CD4-positive, alpha-beta T cell treated with Interleukin-4 for 4 hours (primary cell): ENCODE measurements at places on chromosomes 2 and 18.

DNA sequence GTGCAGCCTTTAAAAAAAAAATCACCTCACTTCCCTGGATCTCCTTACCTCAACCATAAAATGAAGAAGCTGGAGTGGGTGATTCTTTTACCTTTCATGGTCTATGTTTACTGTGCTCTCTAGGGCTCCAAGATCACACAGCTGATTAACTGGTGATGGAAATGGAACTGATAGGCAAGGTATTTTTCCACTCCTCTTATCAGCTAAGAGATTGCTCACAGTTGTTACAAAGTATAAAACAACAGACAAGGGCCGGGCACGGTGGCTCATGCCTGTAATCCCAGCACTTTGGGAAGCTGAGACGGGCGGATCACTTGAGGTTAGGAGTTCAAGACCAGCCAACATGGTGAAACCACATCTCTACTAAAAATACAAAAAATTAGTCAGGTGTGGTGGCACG is 14.5 kb downstream of the RPS27A start:
- DNase-seq: no peak

DNA sequence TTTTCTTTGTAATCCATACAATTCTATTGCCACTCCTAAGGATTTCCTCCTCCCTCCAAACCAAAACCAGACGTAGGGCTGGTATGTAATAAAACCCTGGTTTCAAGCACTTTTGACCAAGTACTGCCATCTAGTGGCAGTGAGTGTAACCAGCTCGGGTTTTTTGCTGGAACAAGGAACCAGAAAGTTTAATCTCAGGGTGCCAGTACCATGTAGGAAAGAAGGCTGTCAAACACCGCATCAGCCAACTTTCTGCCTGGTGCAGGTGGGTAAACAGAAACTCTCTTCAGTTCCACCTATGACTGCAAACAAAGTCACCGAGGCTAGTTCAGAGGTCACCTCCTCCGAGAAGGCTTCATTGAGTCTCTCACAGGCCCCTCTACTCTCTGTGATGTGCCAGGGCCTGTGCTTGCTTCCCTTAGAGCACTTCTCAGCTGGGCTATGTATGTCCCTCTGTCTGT is 10.2 kb upstream of the THNSL2 start:
- DNase-seq: peak; percentile 58

DNA sequence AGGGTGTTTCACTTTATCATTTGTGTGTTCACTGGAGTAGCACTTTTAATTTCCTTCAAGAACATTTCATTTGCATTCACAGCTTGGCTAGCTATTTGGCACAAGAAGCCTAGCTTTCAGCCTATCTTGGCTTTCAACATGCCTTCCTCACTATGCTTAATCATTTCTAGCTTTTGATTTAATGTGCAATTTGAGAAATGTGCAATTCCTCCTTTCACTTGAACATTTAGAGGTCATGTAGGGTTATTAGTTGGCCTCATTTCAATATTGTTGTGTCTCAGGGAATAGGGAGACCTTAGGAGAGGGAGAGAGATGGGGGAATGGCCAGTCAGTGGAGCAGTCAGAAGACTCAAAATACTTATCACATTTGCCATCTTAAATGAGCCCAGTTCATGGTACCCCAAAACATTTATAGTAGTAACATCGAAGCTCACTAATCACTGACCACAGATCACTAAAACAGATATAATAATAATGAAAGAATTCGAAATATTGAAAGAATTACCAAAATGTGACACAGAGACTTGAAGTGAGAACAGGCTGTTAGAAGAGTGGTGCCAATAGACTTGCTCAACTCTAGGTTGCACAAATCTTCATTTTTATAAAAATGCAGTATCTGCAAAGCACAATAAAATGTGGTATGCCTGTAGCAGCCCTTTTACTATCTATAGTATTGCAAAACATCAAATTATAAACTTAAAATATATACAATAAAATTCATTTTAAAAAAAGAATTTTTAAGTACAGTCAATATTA is 561.2 kb downstream of the METTL4 start:
- no peak for DNase-seq

GRCh38 chr2:127968610-127969339 is 59.1 kb downstream of the SAP130 start:
- DNase-seq: no peak

- no peak for DNase-seq
Observed at GRCh38 chr2:60823694-60824305, 57.6 kb upstream of the REL start.

- DNase-seq: no peak
Observed at GRCh38 chr2:84965827-84966226, 5.1 kb upstream of the KCMF1 start.

- DNase-seq: no peak
Observed at GRCh38 chr2:24822049-24822706, 29.0 kb downstream of the CENPO start.

GRCh38 chr2:10519394-10519740 is 71.2 kb upstream of the ODC1 start:
- DNase-seq: no peak

DNA sequence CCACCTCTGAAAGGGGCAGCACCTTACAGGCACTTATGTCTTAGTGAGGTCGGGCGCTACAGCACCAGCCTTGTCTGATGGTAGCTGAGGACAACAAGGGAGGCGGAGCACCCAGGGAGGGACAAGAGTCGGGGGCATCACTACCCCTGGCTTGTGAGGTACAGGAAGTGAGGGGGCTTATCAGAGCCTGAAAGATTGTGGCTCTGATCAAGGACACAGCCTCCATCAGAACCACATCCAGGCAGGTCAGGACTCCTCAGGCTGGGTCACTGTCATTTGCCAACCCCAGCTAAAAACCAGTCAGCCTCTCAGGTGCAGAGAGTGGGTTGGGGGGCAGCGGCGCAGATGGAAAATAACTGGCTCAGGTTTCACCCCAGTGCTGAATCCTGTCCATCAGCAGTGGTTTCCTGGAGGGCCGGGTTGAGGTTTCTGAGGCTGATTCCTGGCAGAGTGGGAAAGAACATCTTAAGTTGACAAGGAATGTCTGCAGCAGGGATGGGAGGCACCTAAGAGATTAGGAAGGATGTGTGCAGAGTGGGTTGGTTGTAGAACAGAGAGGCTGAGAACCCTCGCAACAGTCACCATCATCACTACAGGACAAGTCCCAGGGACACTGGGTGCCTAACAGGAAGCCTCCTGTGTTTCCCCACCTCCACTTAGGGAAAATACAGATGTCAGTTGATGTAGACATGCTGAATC is 45.3 kb downstream of the FBLN7 start:
- peak; percentile 22 for DNase-seq

DNA sequence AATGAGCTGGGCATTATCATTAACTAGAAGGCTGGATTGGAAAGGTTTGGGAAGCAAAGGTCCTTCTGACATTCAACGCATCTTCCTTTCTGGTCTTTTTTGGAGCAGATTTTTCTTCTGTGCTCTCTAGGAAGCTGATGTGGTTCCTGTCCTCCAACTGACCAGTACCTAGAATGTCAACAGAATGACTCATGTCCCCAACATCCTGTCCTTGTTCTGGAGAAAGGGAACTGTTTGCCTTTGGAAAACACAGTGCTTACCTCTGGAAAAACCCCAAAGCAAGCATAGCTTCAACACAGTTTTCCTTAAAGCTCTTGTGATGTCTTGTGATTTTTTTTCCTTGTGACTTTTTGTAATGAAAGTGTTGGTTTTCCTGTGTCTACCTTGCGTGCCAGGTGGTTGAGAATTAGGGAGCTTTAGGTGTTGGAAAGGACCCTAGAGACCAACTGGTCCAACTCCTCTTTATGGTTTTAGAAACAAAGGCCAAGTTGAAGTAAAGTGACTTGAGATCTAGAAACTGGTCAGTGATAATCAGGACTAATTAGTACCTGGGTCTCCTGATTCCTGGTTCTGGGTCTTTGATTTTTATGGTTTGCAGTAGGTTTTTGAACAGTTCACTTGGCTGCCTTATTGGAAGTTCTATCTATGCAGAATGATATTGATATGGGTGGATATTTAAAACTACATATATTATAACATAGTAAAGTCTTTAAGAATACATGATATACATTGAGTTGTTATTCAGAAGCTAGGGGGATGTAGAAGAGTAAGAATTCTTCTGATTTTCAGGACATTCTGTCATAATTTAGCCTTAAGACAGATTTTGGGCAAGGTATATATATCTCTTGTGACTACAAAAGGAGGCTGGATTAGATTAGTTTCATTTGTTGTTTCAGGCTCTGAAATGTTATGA is 70.5 kb downstream of the FMNL2 start:
- no peak for DNase-seq

GRCh38 chr2:161905389-161906046 is 168.5 kb downstream of the DPP4 start:
- peak; percentile 24 for DNase-seq

DNA sequence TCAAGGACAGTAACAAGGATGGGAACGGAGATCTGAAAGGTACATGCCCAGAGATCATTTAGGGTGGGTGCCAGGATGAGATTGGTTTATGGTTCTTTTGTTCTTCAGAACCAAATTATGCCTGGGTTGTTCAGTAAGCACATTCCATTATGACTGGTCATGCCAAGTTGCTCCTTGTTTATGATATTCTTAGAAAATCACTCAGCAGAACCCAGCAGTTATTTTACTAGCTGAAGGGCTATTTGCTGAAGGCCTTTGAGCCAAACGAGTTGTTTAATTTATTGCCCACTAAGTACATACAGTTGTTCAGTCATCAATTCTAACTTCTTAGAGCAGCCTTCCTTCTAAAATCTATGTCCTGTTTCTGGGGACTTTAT is 635 bp downstream of the SLC3A1 start:
- no peak for DNase-seq

- peak; percentile 9 for DNase-seq
Observed at GRCh38 chr2:104378853-104379374, 475.0 kb upstream of the POU3F3 start.

GRCh38 chr18:14961991-14962390 is 214.0 kb downstream of the ANKRD30B start:
- no peak for DNase-seq

DNA sequence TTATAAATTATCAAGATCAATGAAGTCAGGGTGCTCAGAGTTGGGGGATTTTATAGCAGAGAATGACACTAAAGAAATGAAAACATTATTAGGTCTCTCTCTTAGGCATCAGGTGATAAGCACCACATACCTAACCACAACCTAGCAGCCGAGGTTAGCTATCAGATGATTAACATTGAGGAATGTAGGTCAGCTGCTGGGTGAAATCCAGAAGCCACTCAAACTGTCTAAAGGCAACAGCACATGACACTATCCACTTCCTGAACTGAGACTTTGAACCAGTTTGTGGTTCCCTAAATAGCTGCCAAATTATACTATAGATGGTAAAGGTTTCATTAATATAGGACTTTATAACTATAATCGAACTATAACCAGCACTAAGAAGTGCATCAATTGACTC is 4.7 kb downstream of the EPG5 start:
- peak; percentile 82 for DNase-seq

- no peak for DNase-seq
Observed at GRCh38 chr2:7905756-7906155, 776.1 kb upstream of the ID2 start.

GRCh38 chr2:177693658-177694339 is 301.2 kb downstream of the AGPS start:
- no peak for DNase-seq

DNA sequence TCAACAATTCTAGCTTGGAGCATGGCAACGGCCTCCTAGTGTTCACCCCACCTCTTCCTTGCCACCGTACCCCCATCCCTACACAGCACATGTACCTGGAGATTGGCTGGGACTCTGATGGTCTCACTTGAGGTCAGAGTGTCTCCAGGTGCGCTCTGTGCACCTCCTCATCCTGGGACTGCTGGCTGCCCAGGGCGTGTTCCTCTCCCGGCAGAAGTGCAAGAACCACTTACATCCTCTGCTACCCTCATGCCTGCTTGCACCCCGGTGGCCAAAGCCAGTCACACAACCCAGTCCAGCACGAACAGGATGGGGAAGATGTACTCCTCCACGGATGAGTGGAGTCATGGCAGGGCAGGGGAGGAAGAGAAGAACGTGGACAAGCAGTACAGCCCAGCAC is 151.5 kb downstream of the ASB1 start:
- no peak for DNase-seq

DNA sequence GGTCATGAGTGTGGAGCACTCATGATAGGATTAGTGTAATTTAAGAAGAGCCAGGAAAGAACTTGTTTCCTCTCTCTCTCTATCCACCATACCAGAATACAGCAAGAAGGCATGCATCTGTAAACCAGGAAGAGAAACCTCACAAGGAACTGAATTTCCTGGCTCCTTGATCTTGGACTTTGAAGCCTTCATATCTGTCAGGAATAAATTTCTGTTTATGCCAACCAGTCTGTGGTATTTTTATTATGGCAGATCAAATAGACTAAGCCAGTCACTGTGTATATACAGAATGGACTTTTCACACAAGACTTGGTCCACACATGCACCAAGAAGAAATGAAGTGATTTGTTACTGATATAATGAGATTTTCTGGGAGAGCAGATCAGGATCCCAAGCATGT is 930.1 kb upstream of the TMEFF2 start:
- no peak for DNase-seq

DNA sequence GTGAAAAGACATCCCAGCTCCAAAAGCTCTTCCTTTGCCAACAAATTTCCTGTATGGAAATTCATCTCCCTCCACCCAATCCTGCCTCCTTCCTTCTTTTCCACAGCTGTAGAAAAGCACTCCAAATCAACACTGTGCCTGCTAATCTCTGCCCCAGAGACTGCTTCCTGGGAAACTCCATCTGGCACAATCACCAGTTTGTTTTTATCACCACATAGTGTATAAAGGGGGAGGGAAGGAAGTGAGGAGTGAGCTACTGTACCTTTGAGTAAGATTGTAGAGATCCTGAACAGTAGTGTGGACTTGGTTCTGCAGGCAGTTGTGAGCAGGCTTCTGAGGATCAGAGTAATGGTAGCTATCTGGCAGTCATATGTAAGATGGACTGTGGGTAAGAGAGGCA is 14.7 kb upstream of the FAM237A start:
- no peak for DNase-seq

DNA sequence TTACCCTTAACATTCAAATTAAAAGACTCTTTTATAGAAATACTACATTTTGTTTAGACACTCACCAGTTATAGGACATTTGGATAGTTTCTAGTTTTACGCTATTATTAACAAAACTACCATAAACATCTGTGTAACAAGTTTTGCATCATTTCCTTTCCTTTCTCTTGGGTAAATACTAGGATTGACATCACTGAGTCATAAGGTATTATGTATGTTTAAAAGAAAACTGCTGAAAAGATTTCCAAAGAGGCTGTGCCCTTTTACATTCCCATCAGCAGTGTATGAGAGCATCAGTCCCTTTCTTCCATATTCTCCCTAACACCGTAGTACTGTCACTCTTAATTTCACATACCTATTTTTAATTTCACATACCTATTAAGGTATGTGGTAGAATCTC is 130.6 kb downstream of the USP34 start:
- DNase-seq: no peak
